Stimulated activated CD4-positive, alpha-beta T cell treated with anti-CD3 and anti-CD28 coated beads, Interleukin-2, amount 100 ng/mL, for 48 hours (primary cell): ENCODE measurements at places on chromosomes 4 and X.

GRCh38 chrX:130715299-130715698 is 187.7 kb downstream of the ENOX2 start:
- DNase-seq = no peak

DNA sequence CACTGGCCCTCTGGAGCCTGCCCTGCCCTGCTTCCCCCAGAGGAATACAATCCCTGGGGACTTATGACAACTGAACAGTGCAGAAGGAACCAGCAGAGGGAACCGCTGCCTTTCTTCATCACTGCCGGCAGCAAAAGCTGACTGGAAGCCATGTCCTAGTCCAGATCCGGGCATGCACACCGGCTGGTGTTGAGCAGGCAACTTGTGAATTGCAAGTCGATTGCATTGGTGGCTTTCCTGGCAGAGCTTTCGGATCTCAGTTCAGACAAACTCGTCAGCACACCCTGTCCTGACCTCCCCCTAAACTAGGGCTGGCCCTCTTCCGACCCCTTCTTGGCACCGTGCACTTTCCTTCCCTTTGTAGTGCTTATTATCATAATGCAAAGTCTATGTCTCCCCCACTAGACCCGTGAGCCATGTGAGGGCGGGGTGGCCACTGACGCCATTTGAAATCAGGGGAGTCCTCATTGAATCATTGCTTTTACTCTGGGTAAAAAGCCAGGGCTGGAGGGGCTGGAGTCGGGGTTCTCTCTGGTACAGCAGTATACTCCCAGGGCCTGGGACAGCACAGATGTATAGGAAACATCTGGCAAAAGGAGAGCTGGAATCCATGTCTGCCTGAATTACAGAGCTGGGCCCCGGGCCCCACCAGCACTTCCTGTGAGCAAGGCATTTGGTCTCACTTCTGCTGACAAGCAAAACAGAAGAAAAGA is 1.8 kb downstream of the ARHGAP4 start:
- DNase-seq = no peak

DNA sequence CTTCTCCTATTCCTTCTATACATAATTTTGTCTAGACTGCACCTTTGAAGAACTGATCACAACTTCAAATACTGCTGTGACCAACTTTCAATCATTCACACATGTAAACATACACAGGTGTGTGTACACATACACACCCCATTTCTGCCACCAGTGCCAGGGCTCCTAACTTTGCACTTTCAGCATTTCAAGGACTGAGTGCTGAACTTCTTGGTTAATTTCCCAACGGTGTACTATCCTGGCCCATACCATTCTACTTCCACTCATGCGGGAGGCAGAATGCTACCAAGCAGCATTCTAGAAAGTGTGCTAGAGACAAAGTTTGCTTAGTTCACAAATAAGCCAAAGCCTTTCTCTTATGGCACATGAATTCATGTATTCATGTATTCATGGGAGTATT is 51.2 kb downstream of the RPGR start:
- no peak for DNase-seq

DNA sequence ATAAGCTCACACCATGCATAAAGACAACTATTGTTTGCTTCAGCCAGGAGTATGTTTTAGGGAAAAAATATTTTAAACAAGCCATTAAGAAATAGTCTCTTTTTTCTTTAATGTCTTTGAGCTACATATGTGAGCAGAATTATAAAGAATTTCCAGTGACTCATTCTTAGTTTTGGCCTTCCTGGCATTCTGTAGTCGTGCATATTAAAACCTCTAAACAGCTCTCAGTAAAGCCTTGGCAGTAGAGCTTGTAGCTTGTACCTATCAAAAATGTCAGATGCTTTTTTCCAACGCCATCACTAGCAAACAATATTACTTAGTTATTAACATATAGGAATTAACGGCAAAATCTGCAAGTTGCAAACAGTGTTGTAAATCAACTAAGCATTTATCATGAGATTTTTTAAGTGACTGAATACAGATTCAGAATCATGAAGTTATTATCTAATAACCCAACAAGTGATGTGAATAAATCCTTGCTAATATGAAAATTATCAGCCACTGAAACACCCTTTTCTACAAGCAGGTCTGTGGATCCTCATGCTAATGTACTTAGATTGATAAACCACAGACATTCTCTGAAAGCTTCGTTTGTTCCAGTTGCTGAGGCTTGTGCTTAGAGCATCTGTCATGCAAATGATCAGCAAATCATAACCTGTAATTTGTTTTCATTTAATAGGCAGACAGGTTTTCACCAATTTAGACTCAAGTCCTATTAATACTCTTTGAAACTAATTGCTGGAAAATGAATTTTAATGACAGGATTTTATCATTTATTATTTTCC is 412.0 kb upstream of the ATOH1 start:
- no peak for DNase-seq

DNA sequence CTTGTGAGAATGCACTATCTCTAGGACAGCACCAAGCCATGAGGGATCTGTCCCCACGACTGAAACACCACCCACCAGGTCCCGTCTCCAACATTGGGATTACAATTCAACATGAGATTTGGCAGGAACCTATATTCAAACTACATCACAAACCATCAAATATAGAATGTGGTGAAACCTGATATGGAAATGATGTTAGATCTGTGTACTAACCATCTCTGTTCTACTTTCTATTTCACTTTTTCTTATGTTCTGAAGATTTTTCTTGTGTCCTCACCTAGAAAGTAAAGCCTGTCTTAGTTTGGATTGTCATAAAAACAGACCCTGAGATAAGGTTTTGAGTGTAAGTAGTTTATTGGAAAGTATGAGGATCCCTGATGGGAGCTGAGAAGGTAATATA is 37.8 kb upstream of the TACR3 start:
- no peak for DNase-seq
